ENCODE measurements at places on chromosomes 13 and 19.

GRCh38 chr19:16328824-16329482 lies 4.3 kb downstream of the KLF2 start:
- DNase-seq, result no peak

DNA sequence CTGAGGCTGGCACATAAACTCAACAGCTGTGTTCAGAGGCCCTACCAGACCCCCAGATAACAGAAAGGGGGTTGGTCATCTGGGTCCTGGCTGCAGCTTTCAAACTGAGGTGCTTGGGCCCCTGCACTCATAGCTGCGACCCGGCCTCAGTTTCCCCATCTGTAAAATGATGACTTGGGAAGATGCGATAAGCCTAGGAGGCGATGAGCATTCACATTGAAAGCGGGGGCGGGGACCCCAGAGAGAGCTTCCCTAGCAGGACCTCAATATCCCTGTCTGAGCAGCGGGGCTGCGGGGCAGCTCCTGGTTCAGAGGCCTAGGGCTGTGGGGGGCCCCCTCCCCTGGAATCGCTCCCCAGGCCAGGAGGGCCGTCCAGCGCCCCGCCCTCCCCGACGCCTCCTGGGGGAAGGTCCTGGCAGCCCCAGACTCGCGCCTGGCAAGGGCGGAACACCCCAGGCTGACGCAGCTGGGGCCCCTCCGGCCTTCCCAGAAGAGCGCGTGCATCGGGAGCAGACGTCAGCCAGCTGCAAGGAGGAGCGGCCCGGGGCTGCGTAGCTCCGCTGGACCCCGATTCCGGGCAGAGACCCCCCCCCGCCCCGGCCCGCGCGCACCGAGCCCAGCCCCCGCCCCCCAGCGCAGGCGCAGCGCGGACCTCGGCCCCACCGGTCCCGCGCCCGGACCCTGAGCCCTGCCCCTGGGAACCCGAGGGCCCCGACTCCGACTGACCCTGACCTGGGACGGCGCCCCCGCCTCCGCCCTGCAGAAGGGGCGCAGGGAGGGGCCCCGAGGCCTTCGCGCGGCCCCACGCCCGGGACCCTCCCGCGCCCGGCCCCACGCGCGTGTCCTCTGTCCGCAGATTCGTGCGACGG lies 3.5 kb downstream of the FSTL3 start:
- DNase-seq, result no peak

DNA sequence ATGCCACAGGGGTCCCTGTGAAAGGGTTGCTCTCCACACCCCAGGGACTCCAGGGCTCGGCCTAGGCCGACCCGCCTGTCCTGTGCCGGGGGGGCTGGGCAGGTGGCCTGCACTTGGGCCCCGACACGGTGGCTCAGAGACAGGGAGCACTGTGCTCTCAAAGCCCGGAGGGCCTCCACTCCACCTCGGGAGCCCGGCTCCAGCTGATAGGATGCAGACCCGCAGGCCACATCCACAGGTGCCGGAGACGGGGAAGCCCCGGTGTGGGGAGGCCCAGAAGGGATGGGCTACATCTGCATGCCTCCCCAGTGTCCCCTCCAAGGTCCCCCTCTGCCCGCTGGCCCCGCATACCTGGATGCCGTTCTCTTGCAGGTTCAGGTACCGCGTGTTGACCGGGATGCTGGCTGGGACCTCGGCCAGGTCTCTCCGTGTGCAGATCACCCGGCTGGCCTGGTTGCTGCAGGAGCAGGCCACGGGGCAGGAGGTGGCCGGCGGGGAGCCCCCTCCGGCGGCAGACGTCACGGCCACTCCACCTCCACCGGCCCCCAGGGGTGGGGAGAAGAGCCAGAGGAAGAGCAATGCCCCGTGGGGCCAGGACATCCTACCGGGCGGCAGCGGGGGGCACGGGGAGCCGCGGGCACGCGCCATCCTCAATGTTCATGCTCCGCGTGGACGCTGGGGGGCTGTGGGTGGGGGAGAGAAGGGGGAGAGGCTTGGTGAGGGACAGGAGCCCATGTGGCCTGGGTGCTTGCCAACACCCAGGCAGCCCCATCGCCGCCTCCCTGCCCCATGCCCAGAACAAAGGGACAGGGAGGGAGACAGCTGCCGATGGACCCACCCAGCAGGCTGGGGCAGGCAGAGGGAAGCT lies 19.8 kb downstream of the LRRC4B start:
- no peak for DNase-seq

- DNase-seq, result no peak
Measured at GRCh38 chr13:61880578-61881283, 465.1 kb upstream of the PCDH20 start.

DNA sequence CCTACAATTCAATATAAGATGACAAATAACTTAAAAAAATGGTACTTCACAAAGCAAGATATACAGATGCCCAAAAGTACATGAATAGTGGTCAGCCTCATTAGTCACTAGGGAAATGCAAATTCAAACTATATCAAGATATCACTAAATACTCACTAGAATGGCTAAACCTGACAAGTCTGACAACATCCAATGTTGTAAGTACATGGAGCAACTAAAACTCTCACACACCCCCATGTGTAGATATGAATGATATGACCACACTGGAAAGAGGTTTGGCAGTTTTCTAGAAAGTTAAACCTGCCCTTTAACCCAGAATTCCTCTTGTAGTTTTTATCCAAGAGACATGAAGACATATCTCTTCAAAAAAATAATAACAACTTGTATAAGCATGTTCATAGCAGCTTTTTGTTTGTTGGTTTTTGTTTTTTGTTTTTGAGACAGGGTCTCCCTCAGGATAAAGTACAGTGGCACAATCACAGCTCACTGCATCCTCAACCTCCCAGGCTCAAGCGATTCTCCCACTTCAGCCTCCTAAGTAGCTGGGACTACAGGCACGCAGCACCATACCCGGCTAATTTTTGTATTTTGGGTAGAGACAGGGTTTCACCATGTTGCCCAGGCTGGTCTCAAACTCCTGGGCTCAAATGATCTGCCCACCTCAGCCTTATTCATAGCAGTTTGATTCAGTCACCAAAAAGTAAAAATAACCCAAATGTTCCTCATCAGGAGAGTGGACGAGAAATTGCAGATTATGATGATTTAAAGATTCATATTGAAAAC lies 55.1 kb downstream of the RFX2 start:
- no peak for DNase-seq

- DNase-seq, result no peak
Measured at GRCh38 chr13:71979616-71980015, 112.6 kb upstream of the DACH1 start.

GRCh38 chr19:32573492-32573794 lies 7.5 kb upstream of the PDCD5 start:
- no peak for DNase-seq
